Fibroblast of gingiva (primary cell): ENCODE measurements at places on chromosomes 5 and 9.

- DNase-seq = peak; percentile 39
Observed at GRCh38 chr5:66828548-66829357, 232.6 kb downstream of the MAST4 start.

DNA sequence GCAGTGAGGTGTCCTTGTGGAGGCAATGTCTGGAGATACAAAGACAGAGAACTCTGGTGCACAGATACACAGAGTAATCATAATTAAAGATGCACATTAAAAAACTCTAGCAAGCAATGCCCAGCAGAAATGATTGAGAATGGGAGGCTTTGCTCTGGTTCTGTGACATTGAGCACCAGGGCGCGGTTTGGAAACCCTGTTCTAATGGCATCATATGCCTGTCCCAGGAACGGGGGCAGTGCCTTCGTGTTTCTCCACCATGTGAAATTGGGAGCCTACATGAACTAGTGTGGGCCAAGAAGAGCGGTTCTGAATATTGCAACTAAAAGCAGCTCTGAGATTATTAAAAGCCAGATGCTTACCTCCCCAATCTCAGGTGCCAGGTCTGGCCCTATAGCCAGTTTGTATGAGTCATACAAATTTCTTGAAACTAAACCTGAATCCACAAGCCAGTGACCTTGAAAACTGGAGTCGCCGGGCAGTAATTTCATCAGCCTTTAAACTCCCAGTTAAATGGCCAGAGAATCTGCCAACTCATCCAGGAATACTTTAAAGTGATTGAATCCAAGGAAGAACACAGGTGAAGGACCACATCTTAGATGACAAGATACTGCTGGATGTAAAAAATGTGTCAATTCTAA, 22.2 kb upstream of the CTSL start:
- DNase-seq = no peak

- DNase-seq = no peak
Observed at GRCh38 chr9:130018265-130018664, 24.7 kb downstream of the FNBP1 start.

DNA sequence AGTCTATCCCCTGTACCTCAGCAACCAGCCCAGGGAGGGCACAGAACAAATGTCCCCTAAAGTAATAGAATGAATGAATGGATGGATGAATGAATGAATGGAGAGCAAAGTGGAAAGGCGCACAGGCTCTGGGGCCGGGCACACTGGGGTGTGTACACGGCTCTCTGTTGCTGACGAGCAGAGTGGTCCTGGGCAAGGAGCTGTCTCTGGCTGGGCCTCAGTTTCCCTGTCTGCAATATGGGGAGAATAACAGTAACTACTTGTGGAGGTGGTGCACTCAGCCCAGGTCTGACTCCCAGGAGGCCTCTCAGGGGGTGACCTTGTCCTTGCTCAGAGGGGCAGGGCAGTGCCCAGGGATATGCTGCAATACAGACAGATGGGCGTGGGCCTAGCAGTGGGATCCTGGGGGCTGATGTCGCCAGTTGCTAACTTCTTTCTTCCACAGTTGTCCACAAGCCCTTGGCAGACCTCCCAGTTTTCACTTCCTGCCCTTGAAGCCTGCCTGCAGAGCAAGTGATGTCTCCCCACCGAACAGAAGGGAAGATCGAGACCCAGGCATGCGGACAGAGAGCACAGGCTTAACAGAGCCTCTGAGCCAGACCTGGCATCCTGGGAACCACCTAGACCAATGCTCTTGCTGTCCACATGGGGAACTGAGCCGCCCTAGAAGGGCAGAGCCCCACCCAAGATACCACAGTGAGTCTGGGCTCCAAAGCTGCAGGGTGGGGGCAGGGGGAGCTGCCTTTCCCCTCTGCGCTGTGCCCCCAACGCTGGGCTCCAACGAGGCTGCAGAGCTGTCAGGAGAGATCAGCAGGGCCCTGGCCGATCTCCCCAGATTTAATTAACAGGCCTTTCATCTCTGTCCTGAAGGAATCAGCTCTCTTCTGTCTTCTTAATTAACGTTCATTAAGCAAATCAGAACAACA, 13.6 kb upstream of the LAMC3 start:
- DNase-seq = peak; percentile 20

DNA sequence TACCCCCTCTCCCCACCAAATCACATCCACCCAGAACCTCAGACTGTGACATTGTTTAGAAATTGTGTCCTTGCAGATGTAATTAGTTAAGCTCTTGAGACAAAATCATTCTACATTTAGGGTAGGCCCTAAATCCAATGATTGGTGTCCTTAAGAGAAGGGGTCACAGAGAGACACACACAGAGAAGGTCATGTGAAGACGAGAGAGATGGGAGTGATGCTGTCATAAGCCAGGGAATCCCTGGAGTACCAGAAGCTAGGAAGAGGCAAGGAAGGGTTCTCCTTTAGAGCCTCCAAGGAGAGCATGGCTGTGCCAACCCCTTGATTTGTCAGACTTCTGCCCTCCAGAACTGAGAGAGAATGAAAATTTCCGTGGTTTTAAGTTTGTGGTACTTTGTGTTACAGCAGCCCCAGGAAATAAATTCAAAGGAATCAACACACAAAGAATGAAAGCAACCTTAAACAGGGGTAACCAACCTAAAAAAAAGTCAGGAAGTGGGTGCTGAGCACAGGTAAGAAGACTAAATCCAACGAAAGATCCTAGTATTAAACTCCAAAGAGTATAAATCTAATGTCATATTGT, 33.6 kb downstream of the TIMD4 start:
- no peak for DNase-seq

GRCh38 chr5:151547364-151547763, 43.8 kb downstream of the FAT2 start:
- no peak for DNase-seq

GRCh38 chr9:68742333-68742730, 37.3 kb downstream of the PIP5K1B start:
- no peak for DNase-seq

DNA sequence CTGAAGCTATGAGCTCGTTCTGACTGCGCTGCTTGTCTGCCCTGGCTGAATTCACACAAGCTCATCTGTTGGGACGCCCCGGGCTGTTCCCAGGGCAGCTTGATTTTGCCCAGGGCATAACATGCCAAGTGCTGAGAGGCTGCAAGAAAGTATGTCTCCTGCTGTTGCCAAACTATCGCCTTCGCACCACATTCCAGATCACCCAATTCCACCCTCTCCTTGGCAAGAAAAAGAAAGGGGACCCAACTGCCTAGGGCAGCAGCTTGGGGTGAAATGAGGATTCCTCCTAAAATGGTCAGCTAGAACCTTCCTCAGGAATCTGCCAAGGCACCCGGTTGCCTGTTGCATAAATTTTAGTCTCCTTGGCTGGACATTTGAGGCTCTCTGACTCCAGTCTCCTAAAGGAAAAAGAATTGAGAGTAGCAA, 21.2 kb downstream of the COL15A1 start:
- peak; percentile 81 for DNase-seq

- no peak for DNase-seq
Observed at GRCh38 chr5:139273322-139273571, 20.3 kb upstream of the MATR3 start.

GRCh38 chr5:36502608-36503007, 103.8 kb upstream of the SLC1A3 start:
- DNase-seq = peak; percentile 92

DNA sequence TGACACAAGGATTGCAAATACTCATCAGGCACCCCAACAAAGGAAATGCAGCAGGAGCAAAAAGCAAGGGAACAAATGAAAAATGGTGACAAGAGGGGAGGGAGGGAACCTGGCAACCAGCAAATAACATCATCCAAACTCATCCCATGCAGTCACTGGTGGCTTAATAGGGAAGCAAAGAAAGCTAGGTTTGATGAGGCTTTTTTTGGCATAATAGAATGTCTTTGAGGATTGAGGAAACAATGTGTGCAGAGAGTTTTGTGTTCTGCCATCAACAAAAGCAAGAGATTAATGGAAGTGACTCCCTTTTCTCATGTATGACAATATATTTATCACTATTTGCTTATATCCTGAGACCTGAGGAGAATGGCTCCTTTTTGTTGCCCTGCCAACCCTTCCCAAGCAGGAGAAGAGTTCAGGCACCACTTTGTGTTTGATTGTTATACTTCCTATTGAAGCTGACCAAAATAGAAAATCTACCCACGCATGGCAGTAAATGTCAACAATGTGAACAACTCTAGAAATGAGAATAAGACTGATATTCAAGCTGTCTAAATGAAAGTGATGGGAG, 375.7 kb downstream of the CAAP1 start:
- no peak for DNase-seq

DNA sequence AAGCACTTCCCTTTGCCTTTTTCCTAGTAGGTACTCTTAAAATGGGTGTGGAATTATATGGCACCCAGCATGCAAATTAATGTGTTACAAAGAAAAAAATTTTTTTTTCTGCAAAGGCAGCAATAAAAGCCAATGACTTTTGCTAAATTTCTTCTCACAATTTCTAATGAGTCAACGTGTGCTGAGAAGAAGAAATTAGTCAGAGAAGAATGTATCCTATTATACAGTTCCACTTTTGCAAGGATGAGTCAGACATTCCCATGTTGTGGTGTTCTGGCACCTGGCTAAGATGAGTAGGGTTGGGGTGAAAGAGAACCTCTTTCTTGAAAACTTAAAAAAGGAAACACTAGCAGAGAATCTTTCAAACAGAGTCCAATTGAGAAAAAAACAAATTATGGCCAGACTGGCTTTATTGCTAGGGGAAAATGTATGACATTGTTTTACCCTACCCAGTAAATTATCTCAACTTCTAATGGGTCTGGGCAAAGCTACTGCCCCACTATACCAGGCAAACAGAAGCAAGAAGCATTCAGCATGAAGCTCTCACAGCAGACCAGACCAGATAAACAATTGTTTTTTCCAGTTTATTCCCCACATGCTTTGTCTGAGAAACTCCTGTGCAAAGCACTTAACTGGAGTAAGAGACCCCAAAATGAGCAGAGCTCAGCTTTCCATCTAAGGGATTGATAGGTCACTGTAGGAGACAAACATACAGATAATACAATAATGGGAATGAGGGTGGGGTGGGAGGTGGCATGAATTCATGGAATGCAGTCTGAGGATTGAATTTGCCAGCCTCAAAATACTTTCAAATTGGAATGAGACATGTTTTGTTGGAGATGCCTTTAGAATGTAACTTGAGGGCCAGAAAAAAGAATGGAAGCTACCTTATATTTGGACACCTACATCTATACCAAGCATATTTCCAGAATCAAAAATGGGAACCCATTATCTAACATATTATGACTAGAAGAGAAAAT, 220.8 kb upstream of the RFX3 start:
- peak; percentile 71 for DNase-seq

DNA sequence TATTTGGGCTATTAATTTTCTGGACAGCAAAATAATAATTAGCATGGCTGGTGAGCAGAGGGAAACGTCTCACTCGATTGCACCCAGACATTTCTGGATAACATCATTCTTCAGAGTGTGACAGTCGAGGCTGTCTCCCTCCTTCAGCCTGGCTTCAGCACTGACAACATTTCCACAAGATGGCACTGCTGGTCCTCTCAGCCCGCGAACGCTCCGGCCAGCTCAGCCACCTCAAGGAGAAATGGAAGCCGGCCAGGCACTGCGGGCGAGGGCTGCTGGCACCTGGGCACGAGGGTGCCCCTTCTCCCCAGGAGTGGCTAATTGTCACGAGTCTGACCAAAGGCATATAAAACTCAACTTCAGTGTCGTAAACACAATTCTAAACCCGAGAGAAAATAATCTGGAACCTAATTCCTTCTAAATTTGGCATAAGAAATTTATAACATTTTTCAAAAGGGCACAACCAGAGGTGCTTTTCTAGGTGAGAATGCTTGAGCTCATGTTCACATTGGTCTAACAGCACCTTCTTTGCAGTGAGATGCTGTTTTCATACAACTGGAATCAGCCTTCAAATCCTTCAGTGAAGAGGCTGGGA, 65.9 kb downstream of the DAP start:
- peak; percentile 62 for DNase-seq

DNA sequence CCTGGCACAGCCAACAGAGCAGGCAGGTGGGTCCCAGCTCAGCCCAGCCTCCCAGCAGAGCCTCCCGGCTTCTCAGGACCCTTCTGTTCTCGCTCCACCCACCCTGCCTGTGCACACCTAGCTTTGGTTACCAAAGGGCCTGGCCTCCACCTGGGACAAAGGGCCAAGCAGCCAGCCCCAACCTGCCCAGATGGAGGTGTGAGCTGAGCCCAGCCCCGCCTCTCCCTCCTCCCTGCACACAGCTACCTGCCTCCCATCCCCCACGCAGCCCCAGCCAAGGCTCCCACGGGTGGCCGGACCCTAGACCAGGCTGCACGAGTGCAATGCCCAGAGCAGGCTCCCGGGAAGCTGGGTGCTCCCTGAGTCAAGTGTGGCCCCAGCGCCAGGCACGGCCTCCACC, 5.6 kb downstream of the TPRN start:
- DNase-seq = no peak
